ENCODE measurements at places on chromosomes 3 and 15. TPM values are rescaled to one million over a fixed set of nuclear protein-coding genes. Genes with fewer than 3 reads are reported as not detected.

Gene GPR176
- total RNA-seq: 2.1 TPM

Gene CCNL1
- 82.2 TPM for total RNA-seq

Gene ANKRD63
- 0.24 TPM for total RNA-seq

Gene GOLGA6L7
- total RNA-seq: not detected

Gene ADAMTS9
- total RNA-seq: 4.5 TPM

Gene ACTC1
- total RNA-seq: 0.93 TPM

Gene SEMA3F
- total RNA-seq: 3.8 TPM

Gene CLEC3B
- total RNA-seq: 21.9 TPM

GRCh38 chr3:22361521-22361920 lies 610.5 kb upstream of the ZNF385D start:
- H3K4me1 ChIP-seq: no peaks in the 10 kb centered on the region
- H3K27me3 ChIP-seq: no peaks in the 10 kb centered on the region
- no peak overlapping the region for H3K4me3 ChIP-seq
- no peaks in the 10 kb centered on the region for H3K36me3 ChIP-seq
- H3K27ac ChIP-seq: no peak overlapping the region
- DNase-seq: no peak

DNA sequence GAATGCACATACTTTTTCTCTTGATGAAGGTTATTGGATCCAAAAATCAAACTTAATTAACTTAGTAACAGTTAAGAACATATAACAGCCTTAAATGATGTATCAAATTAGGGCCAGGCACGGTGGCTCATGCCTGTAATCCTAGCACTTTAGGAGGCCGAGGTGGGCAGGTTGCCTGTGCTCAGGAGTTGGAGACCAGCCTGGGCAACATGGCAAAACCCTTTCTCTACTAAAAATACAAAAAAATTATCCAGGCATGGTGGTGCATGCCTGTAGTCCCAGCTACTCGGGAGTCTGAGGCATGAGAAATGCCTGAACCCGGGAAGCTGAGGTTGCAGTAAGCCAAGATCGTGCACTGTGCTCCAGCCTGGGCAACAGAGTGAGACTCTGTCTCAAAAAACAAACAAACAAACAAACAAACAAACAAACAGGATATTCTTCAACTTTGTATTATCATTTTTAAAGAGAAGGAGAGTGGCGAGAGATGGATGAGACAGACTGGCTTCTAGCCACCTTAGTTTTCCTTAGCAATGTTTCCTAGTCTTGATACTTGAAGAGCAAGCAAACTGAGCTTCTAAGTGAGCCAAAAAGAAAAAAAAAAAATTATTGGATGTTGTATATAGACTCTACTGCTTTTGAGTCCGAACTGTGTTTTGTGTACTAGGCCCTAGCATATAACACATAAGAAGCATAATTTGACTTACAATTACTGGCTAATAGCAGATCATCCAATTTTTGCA lies 13.8 kb downstream of the SPRED1 start:
- H3K27me3 ChIP-seq: no peaks in the 10 kb centered on the region
- H3K36me3 ChIP-seq: no peaks in the 10 kb centered on the region
- H3K27ac ChIP-seq: no peak overlapping the region
- no peak for DNase-seq

DNA sequence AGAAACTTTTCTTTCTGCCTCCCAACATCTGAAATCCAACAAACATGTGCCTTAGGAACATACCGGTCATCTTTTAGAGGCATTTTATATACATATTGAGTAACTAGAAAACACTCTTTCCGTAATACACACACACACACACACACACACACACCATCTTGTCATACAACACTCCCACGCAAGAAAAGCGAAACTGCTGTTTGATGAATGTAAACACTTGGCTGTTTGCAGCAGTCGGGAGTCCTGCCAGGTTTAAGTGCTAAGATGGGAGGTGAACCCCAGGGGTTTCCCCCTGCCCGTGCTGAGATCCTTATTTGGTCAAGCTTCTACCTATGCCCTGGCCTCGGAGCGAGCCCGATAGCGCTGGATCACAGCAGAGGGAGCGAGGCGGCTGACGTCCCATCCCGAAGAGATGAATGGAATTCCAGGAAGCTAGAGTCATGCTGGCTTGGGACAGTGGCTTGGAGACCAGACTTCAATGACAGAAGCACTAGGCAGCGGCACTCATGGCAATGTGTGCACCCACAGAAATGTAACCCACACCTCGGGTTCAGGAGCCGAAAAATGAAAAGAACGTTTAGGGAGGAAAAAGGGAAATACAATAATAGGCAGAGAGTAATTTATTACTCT lies 1.3 kb upstream of the THBS1 start:
- peak overlapping the region; percentile 75 for H3K27ac ChIP-seq
- DNase-seq: peak; percentile 73
- H3K4me3 ChIP-seq: peak overlapping the region; percentile 48
- peaks cover 6% of the 10 kb centered on the region for H3K36me3 ChIP-seq
- H3K27me3 ChIP-seq: no peaks in the 10 kb centered on the region

GRCh38 chr3:9746330-9746729 lies 3.4 kb upstream of the OGG1 start:
- peaks cover 20% of the 10 kb centered on the region for H3K36me3 ChIP-seq
- H3K4me1 ChIP-seq: peaks cover 6% of the 10 kb centered on the region
- H3K4me3 ChIP-seq: no peak overlapping the region
- no peak for DNase-seq
- H3K27me3 ChIP-seq: no peaks in the 10 kb centered on the region

DNA sequence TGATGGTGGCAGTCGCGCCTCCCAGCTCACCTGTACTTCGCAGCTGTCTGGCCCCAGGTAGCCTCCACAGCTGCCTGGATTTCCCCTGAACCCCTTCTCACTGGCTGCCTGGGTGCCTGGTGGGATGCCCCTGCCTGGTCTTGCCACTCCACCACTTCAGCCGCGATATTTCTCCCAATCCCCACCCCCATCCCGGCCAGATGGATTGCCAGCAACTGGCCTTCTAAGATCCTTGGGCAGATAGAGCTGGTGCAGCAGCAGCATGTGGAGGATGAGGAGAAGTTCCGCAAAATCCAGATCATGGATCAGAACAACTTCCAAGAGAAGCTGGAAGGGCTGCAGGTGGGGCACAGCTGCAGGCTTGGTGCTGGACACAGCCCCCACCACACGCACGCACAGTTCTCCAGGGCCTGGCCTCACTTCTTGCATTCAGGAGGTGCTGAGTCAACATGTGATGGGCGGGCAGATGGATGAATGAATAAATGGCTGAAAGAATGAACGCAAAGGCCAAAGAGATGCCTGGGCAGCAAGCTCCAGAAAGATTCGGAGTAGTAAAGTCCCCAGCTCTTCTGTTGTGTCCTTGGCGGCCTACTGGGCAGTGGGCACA lies 35.7 kb downstream of the DNAH1 start:
- peaks cover 2% of the 10 kb centered on the region for H3K36me3 ChIP-seq
- no peak overlapping the region for H3K27ac ChIP-seq
- no peaks in the 10 kb centered on the region for H3K27me3 ChIP-seq
- no peaks in the 10 kb centered on the region for H3K4me1 ChIP-seq
- no peak overlapping the region for H3K4me3 ChIP-seq
- DNase-seq: no peak

DNA sequence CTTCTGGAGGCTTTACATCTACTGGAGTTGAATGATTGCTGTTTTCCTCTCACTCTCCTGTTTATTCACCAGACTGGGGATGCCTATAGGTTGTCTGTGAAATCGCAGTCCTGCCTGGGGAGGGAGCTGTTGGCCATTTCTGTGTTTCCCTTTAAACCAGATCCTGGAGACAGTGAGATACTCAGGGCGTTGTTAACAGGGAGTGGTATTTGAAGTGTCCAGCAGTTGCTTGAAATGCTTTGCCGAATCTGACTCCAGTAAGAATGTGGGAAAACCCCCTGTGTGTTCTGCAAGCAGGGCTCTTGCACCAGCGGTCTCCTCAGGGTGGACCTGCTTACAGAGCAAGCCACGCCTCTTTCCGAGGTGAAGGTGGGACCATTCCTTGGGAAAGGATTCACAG lies 4.3 kb upstream of the LRRK1 start:
- H3K27ac ChIP-seq: no peak overlapping the region
- no peak overlapping the region for H3K4me3 ChIP-seq
- no peaks in the 10 kb centered on the region for H3K36me3 ChIP-seq
- no peaks in the 10 kb centered on the region for H3K4me1 ChIP-seq

DNA sequence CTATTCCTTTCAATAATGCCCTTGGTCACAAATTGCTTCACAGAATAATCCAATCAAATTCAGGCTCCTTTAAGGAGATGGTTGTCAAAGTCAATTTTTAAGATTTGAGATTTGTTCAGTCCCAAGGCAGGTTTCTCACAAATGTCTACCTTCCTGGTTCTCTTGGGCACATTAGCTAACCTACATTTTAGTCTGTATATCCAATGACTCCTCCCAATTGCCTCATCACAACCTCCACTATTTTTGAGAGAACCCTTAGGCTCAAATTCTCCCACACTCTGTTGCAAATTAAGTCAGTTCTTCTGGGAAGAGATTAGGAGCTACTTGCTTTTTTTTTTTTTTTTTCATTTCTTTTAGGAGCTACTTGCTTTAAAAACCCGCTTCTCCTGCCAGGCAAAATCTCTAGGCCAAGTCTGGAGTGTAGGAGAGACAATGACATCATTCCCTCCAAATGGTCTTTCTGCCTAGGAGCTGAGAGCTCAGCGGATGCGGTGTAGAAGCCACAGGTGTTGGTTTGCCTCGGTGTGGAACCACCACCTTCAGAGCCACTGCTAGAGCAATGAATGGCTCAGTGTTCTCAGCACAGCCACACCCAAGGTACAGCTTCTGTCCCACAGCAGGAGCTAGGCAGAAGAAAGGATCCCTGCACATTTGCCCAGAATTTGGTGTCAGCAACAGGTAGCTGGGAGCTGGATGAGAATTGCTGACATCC lies 10.0 kb upstream of the INO80 start:
- H3K27ac ChIP-seq: no peak overlapping the region
- H3K27me3 ChIP-seq: no peaks in the 10 kb centered on the region
- no peak for DNase-seq
- H3K4me3 ChIP-seq: no peak overlapping the region

DNA sequence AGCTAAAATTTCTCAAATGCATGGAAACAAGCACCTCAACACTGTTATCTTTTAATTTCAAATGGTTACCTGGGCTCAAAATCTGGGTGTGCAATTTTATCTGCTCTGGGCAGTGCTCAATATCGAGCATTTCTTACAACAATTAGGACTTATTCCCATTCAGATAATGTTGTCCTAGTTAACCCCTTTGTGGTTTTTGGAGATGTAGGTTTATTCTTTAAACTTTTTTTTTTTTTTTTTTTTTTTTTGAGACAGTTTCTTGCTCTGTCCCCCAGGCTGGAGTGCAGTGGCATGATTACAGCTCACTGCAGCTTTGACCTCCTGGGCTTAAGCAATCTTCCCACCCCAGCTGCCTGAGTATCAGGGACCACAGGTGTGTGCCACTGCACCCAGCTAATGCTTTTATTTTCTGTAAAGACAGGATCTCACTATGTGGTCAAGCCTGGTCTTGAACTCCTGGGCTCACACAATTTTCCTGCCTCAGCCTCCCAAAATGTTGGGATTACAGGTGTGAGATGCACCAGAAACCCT lies 4.4 kb upstream of the ATP2C1 start:
- no peaks in the 10 kb centered on the region for H3K27me3 ChIP-seq
- no peak overlapping the region for H3K4me3 ChIP-seq
- H3K36me3 ChIP-seq: no peaks in the 10 kb centered on the region
- no peak for DNase-seq

GRCh38 chr3:148147903-148148302 lies 549.8 kb upstream of the AGTR1 start:
- H3K36me3 ChIP-seq: no peaks in the 10 kb centered on the region
- no peak for DNase-seq
- no peaks in the 10 kb centered on the region for H3K27me3 ChIP-seq
- no peak overlapping the region for H3K4me3 ChIP-seq

GRCh38 chr15:65824031-65824743 lies 32.1 kb upstream of the DENND4A start:
- H3K4me3 ChIP-seq: no peak overlapping the region
- H3K4me1 ChIP-seq: no peaks in the 10 kb centered on the region
- H3K36me3 ChIP-seq: no peaks in the 10 kb centered on the region
- no peak for DNase-seq
- no peaks in the 10 kb centered on the region for H3K27me3 ChIP-seq

DNA sequence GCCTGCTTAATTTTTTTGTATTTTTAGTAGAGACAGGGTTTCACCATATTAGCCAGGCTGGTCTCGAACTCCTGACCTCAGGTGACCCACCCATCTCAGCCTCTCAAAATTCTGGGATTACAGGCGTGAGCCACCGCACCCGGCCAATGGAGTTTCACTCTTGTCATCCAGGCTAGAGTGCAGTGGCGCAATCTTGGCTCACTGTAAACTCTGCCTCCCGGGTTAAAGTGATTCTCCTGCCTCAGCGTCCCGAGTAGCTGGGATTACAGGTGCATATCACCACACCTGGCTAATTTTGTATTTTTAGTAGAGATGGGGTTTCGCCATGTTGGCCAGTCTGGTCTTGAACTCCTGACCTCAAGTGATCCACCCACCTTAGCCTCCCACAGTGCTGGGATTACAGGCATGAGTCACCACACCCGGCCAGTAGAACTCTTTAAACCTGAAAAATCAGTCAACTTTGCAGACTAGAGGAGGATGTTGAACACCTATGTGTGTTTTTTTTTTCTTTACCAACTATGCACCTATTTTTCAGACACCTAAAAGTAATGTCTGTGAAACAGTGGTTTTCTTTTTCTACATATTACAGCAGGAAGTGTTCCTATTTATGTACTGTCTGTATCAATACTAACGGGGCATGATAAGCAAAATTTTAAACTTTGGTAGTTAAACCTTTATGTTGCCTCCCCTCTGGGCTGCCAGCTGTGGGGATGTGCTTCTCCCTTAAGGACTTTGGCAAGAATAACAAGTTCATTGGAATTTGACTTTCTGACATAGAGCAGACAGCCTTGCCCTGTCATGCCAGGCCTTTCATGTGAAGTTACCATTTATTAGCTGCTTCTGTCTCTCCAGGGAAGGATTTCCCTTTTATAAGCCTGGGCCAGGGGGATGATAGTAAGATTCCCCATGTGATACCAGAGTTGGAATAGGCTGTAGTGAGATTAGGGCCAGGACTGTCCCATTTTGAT lies 8.1 kb downstream of the ARIH2 start:
- peak overlapping the region; percentile 26 for H3K27ac ChIP-seq
- H3K27me3 ChIP-seq: no peaks in the 10 kb centered on the region
- no peak overlapping the region for H3K4me3 ChIP-seq

GRCh38 chr3:73481888-73482287 lies 142.9 kb downstream of the PDZRN3 start:
- H3K4me3 ChIP-seq: no peak overlapping the region
- H3K27me3 ChIP-seq: no peaks in the 10 kb centered on the region
- no peaks in the 10 kb centered on the region for H3K36me3 ChIP-seq
- DNase-seq: no peak

GRCh38 chr15:39552556-39552955 lies 28.3 kb upstream of the THBS1 start:
- H3K27ac ChIP-seq: no peak overlapping the region
- no peak for DNase-seq
- H3K27me3 ChIP-seq: no peaks in the 10 kb centered on the region
- H3K4me1 ChIP-seq: no peaks in the 10 kb centered on the region
- no peak overlapping the region for H3K4me3 ChIP-seq

- no peaks in the 10 kb centered on the region for H3K27me3 ChIP-seq
- DNase-seq: no peak
- H3K27ac ChIP-seq: no peak overlapping the region
- H3K4me3 ChIP-seq: no peak overlapping the region
- H3K36me3 ChIP-seq: no peaks in the 10 kb centered on the region
Observed at GRCh38 chr3:36166477-36166876, 213.8 kb upstream of the STAC start.

- H3K27ac ChIP-seq: no peak overlapping the region
- no peaks in the 10 kb centered on the region for H3K4me1 ChIP-seq
- DNase-seq: no peak
- no peaks in the 10 kb centered on the region for H3K27me3 ChIP-seq
- no peaks in the 10 kb centered on the region for H3K36me3 ChIP-seq
- H3K4me3 ChIP-seq: no peak overlapping the region
Observed at GRCh38 chr3:54999159-54999558, 71.3 kb upstream of the LRTM1 start.

Data from right lobe of liver (tissue), 6 donors.